NK-92 treated with Interleukin-12 subunit alpha and Interleukin-12 subunit beta, amount 100 ng/mL, for 24 hours (cell line): ENCODE measurements at places on chromosomes 7 and 10.

- no peak for DNase-seq
Measured at GRCh38 chr10:112585126-112585525, 138.1 kb downstream of the VTI1A start.

DNA sequence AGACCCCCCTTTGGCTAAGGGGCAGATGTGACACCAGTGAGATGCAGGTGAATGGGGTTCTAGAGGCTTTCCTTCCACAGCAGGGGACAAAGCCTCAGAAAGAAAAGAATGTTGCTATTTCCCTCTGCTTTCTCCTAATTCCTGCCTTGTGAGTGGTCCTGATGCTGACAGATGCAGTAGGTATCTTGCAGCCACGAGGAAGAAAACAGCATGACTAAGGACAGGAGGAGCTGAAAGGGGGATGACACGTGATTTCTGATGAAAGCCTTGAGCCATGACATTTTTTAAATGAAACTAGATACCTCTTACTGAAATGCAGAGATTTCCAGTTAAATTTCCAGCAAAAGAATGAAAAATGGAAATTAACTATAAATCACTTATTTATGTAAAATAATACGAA is 92.4 kb downstream of the C1GALT1 start:
- no peak for DNase-seq

- DNase-seq: no peak
Measured at GRCh38 chr7:122298131-122298530, 6.4 kb downstream of the FEZF1 start.

- DNase-seq: peak; percentile 53
Measured at GRCh38 chr7:158710651-158711102, 6.1 kb upstream of the NCAPG2 start.

GRCh38 chr10:94412449-94412848 is 10.1 kb downstream of the TBC1D12 start:
- DNase-seq: no peak

GRCh38 chr10:123164319-123164718 is 10.1 kb downstream of the BUB3 start:
- DNase-seq: no peak

- no peak for DNase-seq
Measured at GRCh38 chr10:127228195-127228787, 31.9 kb upstream of the INSYN2A start.

GRCh38 chr10:127372361-127372760 is 176.0 kb upstream of the INSYN2A start:
- no peak for DNase-seq

GRCh38 chr7:20561466-20561865 is 54.0 kb upstream of the ABCB5 start:
- DNase-seq: no peak

- DNase-seq: no peak
Measured at GRCh38 chr10:47347303-47347675, 874 bp upstream of the RBP3 start.

DNA sequence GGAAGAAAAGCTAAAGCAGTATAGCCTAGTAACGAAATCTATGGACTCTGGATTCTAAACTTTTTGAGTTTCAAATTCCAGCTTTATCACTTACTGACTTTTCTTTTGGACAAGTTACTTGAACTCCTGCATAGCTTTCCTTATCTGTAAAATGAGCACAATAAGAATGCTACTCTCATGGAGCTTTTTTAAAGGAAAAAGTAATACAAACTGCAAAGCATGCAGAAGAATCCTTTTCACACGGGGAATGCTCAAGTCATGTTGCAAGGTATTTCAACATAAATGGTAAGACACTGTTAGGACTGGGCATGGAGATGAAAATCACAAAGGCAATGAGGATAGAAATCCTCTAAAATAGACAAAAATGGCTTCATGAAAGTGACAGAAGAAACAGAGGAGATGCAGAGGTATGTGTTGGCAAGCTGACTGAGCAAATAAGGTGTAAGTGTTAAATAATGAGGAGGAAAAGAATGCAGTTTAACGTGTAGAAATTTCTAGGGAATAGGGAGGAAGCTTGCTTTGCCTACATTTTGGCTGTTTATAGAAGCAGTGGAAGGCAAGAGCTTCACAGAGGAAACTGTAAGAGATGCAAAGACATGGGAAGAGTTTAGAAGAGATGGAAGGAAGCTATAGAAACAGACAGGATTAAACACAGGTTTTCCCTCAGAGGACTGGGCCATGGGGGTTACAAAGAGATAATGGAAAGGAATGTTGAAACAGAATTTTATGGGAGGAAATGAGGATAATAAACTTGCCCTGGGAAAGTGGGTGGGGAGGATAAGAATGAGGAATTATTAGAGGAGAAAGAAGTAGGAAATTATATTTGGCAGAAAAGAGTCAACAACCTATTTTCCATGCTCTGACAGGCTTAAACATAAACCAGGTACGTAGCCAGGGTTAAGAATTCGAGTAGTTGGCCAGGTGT is 28.8 kb upstream of the SNX13 start:
- no peak for DNase-seq

GRCh38 chr7:24318326-24318725 is 34.3 kb downstream of the NPY start:
- DNase-seq: no peak

DNA sequence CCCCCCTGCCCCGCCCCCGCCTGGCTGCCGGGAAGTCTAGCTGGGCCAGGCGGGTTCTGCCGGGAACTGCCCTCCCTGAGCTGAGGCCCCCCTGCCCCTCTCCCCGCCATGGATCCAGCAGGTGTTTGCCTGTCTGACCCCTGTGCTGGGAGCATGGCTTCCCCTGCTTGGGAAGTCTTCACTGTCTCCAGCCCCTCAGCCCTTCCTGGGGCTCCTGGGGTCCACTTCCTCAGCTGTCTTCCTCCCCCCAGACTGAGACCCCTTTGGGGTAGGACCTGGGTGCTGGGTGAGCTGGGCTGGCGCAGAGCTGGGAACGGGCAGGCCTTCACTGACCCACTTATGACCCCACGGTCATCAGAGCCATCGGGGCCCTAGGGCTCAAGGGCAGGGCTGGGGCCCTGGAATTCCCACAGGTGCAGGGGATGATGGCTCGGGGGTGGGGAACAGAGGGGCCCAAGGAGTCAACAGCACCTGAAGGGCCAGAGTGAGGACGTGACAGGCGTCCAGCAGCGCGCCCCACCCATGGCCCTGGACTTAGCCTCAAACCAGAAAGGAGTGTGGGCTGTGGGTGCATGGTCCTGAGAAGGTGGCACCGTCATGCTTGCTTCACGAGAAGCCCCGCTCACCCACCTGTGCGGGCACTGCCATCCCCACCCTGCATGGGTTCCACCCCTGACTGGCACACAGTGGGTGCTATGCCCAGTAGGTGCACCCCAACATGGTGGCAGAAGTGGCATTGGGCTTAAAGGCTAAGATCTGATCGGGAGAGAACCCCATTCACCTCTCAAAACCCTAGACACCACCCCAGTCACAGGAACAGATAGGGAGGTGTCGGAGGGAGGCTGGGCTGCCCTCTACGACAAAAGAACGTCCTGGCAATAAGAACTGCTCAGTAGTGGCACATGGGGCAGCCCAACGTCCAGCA is 16.2 kb upstream of the TNRC18 start:
- DNase-seq: no peak

- DNase-seq: no peak
Measured at GRCh38 chr10:59258890-59259289, 82.4 kb downstream of the PHYHIPL start.

DNA sequence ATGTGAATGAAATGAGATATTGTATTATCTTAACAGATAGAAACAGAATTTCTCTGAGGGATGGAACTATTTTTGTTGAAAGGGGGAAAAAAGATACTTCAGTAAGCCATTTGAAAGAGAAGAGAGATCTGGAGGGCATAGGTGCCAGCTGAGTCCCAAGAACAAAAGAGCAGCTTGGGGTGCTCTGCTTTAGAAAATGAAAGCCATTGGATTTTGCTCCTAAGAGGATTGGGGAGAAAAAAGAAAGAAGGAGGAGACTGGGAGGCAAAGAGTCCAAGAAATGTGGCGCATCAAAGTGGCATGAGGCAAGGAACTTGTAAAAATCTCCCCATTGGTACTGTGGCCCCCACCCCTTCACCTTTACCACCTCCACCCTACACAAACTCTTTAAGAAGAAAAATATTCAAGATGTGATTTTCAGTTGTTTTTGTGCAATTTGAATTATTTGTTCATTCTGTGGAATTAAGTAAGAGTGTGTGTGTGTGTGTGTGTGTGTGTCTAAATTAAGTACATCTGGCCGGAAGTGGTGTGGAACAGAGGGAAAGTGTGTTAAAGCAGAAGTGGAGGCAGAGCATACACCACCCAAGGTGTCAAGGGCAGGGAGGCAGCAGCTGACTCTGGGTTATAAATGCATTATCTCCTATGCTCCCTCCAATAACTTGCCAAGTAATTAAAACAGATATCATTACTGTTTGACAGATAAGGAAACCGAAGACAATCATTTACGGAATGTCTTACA is 9.9 kb upstream of the GNAI1 start:
- no peak for DNase-seq

DNA sequence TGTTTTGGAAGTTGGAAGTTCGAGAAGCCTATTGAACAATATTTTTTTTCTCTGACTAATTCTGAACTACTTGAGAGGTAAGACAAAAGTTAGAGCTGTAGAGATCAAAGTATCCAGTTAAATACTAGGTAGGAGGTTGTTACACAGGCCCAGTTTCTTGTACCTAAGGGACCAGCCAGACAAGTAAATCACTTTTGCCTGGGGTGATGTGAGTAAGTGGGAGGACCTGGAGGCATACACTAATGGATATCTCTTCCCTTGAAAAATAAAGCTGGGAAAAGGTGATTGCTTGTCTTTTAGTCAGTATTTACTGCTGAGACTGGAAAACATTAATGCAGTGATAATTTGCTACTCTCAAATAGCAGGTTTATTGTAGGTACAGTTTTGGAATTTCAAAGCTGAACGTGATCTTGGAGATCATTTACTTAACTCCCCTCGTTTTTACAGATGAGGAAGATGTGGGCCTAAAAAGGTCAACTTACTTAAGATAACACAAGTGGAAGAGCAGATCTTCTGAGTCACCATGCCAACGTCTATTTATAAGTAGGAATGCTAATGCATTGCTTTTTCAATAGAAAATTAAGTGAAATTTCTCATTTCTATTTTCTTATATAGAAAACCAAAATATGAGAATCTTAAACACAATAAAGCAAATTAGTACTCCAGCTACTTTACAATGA is 181.3 kb downstream of the PPP1R9A start:
- DNase-seq: no peak

DNA sequence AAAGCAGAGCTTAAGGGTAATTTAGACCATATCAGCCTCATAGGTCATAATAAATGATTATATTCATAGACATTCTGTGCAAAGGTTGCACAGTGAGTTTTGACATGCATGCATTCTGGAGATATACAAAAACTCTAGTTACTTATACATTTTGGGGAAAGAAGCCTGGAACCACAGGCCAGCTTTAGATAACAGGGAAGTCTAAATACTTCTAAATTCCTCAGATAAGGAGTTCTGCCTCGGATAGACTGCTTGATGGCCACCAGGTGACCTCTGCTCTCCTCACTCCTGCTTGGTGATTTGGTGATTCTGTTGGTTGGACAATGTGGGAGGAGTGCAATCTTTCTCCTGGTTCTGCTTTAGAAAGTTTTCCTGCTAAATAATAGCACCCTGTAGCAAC is 77.9 kb downstream of the SGMS1 start:
- no peak for DNase-seq

- DNase-seq: no peak
Measured at GRCh38 chr10:58477122-58477521, 35.5 kb upstream of the BICC1 start.

GRCh38 chr10:36538953-36539586 is 586.3 kb upstream of the ANKRD30A start:
- no peak for DNase-seq

DNA sequence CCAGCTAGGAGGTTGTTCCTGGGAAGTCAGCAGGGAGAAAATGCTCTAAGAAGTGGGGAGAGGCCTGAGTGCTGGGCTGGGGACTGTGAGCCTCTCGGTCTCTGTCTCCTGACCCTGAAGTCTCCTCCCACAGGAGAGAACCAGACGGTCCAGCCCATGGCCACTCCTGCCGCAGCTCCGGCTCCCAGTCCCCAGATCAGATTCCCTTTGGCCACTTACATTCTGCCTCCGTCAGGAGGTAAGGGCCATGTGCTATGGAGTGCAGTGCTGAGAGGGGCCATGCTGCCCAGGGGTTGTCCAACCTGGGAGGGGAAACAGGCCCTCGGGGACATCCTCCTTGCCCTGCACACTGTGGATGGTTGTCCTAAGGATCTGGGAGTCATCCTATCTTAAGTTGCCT is 21.3 kb upstream of the ZNF467 start:
- no peak for DNase-seq

DNA sequence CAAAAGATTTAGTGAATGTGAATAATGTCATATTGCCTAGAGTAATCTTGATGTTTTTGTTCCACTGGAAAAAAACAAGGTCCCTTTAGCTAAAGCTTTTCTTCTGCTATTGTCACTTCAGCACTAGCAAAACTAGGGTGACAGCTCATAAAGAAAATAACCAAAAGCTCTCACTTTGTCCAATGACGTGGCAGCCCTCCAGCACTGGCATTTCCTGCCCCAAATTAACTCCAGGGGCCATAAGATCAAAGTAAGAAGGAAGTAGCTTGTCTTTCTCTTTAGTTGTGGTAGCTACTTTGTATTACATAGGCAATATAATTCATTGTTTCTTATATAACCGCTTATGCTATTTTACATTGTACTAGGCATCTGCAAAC is 47.3 kb downstream of the LRRN3 start:
- DNase-seq: no peak

- DNase-seq: no peak
Measured at GRCh38 chr10:121501796-121502195, 96.4 kb downstream of the FGFR2 start.

DNA sequence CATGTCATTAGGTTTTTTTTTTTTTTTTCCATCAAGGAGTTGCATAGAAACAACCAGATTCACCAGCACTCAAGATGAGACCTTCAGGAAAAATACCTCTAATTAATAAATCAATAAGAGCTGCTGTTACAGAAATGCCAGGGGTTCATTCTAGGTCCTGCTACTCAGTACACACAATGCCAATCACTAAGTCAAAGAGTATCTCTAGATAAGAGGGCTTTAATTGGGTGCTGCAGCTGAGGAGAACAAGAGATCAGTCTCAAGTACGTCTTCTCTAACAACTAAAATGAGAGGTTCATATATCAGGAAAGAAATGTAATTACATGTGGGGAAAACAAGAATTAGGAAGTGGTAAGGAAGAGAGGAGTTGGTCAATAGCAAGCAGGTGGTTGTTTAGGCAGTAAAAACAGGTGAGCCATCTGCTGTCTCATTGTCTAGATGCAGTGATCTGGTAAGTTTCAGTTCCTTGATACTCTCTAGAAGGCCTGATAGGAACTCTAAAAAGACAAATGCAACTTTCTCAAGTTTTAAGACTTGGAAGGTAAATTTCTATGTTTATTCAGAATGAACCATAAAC is 272.9 kb upstream of the ZWINT start:
- no peak for DNase-seq
